ENCODE measurements at places on chromosomes 1 and 21.

GRCh38 chr1:115555446-115555845 lies 86.3 kb upstream of the VANGL1 start:
- DNase-seq, result no peak

- DNase-seq, result no peak
Observed at GRCh38 chr1:162130308-162130707, 60.8 kb downstream of the NOS1AP start.

DNA sequence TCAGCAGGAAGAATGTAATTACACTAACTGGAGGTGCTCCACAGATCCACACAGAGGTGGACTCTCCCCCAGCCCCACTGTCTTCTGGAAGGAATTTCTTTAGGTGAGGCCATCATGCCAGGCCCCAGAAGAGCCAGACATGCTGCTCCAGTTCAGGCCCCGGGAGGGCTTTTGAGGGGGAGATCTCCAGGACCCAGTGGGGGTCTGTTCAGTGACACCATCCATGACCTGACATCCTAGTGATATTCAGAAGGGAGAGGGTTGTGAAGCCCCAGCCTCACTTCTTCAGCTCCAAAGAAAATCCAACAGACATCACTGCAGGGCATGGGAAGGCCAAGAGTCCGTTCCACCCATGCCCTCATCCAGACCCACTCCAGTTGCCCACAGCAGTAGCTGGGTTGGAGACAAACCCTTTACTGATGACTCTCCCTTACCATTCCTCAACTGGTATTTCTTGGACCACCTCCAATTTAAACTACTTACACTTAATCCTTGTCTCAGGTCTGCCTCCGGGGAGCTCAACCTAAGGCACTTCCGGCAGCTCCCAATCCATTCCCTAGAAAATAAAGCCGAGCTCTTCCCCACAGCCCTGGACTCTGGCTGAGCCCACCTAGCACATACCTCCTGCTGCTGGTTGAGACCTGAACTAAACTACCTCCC lies 39.2 kb downstream of the CSMD2 start:
- DNase-seq, result no peak

GRCh38 chr1:63703701-63704107 lies 70.1 kb upstream of the ROR1 start:
- DNase-seq, result no peak

DNA sequence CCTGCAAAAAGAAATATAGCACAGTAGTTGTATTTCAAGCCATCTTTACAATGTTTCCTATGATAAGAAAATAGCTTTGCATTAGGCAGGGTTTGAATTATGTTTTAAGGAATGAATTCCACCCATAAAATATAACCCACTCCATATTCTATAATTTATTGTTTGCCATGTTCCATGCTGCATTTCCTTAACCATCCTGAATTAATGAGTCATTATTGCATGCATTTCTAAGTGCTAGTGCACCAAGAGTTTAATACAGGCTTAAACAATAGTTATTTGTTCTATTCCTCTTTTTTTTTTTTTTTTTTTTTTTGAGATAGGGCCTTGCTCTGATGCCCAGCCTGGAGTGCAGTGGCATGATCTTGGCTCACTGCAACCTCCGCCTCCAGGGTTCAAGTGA lies 45.2 kb downstream of the MIGA1 start:
- DNase-seq, result no peak

GRCh38 chr1:158155673-158156072 lies 25.0 kb upstream of the CD1D start:
- no peak for DNase-seq

DNA sequence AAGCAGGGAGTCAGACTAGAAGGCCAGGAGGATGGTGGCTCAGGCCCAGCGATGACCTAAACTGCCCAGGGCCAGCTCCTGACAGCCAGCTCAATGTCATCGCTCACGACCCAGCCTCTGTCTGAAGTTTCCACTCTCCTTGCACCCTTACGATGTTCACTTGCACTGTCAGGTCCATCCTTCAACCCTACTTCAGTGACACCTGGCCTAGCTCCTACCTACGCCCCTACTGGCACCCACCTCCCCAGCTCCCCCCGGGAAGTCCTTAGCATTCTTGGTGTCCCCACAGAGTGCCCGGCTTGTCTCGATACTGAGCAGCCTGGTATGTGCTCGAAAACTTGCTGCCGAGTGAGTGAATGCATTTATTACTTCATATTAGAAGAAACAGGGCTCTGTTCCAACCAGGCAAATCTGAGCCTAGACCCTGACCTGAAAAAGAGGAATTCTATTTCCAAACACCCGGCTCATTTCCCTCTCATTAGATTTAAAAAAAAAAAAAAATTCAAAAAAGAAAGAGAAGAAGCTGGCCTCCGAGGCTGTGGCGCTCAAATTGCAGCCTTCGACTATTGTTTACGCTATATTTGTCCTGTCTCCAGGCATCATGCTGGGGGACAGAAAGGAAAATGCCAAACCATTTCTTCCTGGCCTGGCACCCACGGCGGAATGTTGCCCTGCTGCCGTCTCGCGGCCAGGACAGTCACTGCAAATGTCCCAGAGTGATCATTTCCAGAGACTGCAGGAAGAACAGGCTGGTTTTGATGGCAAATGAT lies 29.8 kb upstream of the LRRC38 start:
- no peak for DNase-seq

DNA sequence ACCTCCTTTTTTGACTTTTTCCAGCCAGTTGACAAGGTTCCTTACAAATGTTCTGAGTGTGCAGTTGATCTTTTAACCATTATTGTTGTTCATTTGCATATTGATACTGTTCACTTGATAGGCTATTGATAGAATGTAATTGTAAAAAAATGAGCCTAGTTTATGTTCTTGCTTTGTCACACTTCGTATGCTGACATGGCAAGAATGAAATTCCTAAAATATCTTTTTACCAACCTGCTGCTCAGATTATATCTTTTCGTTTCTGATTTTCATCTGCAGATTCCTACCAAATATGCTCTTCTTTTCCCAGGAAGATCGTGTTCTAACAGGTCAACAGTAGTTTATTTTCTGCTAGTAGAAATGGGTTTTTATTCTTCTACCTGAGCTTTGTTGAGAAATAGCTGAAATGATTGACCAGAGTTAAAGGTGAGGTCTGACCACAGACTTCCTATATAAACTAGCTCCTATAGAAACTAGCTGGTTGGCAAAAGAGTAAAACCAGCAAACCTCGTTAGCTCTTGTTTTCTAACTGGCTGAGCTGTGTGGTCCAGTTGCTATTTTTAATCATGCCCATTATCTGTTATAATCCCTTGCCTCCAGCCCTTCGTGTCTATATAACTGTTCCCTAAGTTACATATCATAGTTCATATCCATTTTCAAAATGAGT lies 174.8 kb downstream of the HS2ST1 start:
- DNase-seq, result no peak

Data from stimulated activated CD8-positive, alpha-beta memory T cell treated with anti-CD3 and anti-CD28 coated beads, Interleukin-15, amount 100 ng/mL, for 4 hours (primary cell).